Activated T-cell treated with anti-CD3 and anti-CD28 coated beads, Interleukin-2, amount 50 U/mL, for 72 hours (primary cell): ENCODE measurements at places on chromosomes 3 and 15. TPM values are rescaled to one million over a fixed set of nuclear protein-coding genes. Genes with fewer than 3 reads are reported as not detected.
A peak's percentile ranks its signal among the peaks of the same experiment; 100 is the strongest.

Gene PLA2G4F
- 0.07 TPM for total RNA-seq

Gene MB21D2
- 26.9 TPM for total RNA-seq

GRCh38 chr3:143220741-143221140, 101.2 kb downstream of the CHST2 start:
- no peak for DNase-seq

Gene SIDT1
- total RNA-seq = 28.9 TPM

- DNase-seq = no peak
Measured at GRCh38 chr3:184174284-184174645, 390 bp upstream of the AP2M1 start.

Gene APBA2
- total RNA-seq = 9.8 TPM

GRCh38 chr15:92149029-92149428, 244.7 kb upstream of the ST8SIA2 start:
- DNase-seq = no peak

- DNase-seq = no peak
Measured at GRCh38 chr3:156217674-156218352, 97.4 kb downstream of the KCNAB1 start.

GRCh38 chr15:39414201-39414600, 166.7 kb upstream of the THBS1 start:
- DNase-seq = no peak

DNA sequence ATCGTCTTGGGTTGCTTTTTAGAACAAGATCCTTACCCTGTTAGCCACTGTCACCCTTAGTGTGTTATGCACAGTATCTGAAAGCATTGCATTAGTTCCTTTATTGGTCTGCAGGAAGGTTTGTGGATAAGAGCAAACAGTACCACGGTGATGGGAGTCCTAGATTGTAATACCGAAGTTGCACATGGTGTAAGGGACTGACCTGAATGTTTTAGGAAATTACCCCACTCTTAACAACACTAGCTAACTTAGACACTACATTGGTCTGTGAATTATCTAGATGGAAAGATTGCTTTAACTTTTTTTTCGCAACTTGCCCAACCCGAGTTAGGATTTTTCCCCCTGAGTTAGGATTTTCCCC, 1.3 kb downstream of the STT3B start:
- DNase-seq = no peak

DNA sequence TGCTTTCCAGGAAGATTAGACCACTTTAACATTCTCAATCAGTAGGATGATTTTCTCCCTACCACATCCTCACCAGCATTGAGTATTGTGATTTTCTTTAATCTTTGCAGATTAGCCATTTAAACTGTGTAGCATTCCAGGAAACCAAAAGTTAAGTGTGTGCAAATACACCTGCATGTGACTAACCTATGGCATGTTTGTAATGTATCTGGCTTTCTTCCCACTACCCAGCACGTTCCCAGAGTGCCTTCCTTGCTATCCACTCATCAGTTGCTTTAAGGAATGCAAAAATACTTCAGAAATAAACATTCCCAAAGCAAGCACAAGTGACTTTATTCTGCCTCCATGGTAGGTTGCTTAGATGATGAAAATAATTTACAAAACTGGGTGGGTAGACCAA, 74.2 kb downstream of the ATG7 start:
- DNase-seq = no peak

Gene OXTR
- total RNA-seq = 1.5 TPM

- no peak for DNase-seq
Measured at GRCh38 chr3:126986001-126986400, 3.1 kb downstream of the PLXNA1 start.

GRCh38 chr3:59775761-59776325, 726.0 kb upstream of the CFAP20DC start:
- DNase-seq = no peak

- DNase-seq = peak; percentile 63
Measured at GRCh38 chr15:77966540-77967234, 110.8 kb downstream of the TBC1D2B start.

DNA sequence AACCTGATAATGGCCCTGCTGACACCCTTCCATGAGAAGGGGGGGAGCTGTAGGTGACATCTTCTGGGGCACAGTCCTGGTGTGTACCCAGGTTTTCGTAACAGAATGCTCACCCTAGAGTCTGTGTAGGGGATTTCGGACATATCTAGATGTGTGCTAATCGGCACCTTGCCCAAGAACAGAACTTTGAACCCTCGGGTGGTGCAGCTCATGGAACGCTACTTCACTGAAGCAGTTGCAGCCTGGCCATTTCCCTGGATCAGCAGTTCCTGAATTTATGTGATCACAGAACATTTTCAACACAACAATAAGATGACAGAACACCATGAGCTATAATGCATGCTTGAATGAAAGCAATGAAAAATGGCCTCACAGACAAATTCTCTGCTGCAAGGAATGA, 57.5 kb upstream of the MUC13 start:
- no peak for DNase-seq

GRCh38 chr3:127666676-127667075, 6.1 kb upstream of the ABTB1 start:
- DNase-seq = no peak
